NCI-H2107 (cell line): ENCODE measurements at places on chromosomes 1 and 21.
A peak's percentile ranks its signal among the peaks of the same experiment; 100 is the strongest.

- DNase-seq: no peak
These were observed 51.3 kb downstream of the ABL2 start for GRCh38 chr1:179178183-179178582.

DNA sequence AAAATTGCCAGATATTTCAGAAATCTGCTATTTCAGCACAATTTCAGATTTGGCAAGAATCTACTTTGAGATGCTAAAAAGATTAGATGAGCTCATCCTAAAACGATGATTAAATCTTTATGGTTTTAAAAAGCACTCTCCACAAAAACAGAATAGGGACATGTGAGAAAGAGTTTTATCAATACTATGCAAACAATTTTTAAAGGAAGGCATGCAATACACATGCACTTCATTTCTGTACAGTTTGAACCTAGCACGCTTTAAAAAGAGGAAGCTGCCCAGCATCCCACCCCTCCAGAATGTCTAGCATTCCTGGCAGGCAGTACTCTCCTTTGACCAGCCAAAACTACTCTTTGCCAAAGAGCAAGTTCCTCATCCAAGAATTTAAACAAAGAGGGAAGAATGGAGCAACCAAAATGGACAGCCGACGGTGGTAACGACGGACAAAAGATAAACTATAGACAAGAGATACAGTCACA, 1.3 kb downstream of the ARHGAP29 start:
- no peak for DNase-seq

GRCh38 chr1:31208361-31208945, 31.2 kb downstream of the NKAIN1 start:
- DNase-seq: no peak

DNA sequence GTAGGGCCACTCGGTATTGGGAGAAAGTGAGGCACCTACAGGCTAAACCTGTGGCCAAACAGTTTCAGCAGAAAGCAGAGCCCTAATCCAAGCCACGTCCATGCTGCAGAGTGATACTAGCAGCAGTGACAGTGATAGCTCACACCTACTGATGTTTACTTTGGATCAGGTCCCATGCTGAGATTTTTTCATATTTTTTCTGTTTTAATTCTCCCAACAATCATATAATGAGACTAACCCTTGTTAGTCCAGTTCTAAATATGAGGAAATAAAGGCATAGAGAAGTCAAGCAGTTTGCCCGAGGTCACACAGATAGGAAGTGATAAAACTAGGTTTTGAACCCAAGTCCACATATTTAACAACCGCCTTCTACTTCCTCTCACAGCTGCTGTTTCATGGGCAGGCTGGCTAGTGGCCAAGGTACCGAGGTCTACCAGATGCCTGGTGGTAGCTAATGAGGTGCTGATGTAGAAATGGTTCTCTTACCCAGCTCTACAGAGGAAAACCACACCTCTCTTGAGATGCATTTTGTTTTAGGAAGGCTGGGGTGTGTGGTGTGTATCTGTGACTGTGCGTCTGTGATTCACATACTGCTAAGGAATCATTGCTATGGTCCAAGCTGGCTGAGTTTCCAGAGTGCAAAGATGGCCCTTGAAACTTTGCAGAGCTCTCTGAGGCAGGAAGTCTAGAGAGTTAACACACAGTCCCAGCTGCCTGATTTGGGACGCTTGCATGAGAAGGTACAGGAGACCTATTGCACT, 80.3 kb upstream of the ARTN start:
- DNase-seq: peak; percentile 86

DNA sequence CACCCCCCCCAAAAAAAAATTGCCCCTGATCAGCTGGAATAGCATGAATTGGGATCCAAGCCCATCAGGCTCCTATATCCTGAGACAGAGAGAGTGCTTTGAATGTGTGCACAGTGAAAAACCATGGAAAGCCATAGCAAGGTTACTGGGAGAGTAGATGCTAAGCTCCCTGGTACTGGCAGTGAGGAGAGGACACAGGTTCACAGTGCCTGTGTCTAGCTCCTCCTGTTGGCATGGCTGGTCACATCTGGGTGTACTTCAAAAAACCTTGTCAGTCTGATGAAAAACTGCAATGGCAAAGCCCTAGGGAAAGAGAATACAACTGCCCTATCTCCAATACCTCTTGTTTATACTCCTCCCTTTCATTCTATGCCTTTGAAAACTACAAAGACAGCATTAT, 12.9 kb downstream of the COPA start:
- DNase-seq: no peak

DNA sequence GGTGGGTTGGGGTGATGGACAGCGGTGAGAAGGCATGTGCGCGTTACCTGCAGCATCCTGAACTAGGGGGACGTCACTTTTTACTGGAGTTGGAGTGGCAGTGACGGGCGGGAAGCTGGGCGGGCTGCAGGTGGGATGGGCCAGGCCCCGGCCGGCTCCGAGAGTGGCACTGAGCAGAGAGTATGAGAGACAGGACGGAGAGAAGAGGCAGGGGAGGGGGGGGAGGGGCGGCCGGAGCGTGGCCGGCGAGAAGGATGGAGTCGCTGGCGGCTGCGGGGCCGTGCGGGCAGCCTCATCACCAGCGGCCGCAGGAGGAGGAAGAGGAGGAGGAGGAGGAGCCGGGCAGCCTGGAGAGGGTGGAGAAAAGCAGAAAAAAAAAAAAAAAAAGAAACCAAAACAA, 154.5 kb downstream of the CASZ1 start:
- no peak for DNase-seq

GRCh38 chr1:101290922-101291561, 54.2 kb downstream of the S1PR1 start:
- no peak for DNase-seq

- DNase-seq: no peak
These were observed 181.4 kb upstream of the L1TD1 start for GRCh38 chr1:62013264-62013663.

GRCh38 chr1:81915937-81916336, 115.2 kb downstream of the ADGRL2 start:
- DNase-seq: no peak

DNA sequence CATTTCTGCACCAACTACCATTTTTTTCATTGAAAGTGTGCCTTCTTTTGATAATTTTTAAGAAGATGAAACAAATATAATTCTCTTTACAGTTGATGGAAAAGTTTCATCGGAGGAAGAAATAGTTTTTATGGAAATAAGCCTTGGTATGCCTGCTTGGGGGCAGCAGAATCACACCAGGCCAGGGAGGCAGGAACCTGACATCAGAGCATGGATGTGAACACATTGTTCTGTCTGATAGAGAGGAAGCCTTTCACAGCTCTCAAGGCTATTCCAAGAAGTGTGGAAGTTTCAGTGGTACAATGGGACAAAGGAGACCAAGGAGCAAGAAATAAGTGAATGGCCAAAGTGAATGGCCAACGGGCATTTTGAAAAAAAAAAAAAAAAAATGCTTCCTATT, 162.2 kb upstream of the KCNK2 start:
- no peak for DNase-seq

DNA sequence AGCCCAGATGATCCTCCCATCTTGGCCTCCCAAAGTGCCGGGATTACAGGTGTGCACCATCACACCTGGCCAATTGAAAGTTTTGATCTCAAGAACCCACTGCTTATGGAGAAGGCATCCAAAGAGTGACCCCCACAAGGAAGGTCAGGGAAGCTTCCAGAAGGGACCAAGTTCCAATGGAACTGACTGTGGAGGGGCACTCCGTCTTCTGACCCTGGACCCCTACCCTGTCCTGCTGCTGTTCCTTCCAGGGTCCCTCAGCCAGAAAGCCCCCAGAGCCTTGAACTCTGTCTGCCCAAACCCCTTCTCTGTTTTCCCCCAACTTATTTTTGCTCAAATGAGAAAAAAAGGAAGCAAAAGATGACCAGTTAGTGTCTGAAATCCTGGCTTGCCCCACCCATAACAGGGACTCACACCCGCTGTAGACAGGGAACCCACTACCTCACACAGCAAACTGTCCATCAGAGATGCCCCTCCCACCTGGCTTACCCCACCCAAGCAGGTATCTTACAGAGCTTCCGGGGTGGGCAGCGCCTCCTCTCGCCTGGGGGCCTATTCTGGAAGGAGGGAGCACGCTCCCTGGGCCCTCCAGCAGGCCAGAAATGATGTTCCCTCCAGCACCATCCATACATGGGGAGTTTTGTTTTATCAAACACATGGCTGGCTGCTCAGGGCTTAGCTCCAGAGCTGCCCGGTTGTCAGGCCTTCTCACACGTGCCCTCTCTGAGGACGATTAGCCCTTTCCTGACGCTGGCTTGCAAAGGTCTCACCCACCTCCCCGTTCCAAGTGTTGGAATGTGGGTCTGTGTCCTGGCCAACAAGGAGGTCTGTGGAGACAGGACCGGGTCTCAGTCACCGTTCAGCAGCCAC, 3.1 kb upstream of the WNT3A start:
- DNase-seq: no peak

DNA sequence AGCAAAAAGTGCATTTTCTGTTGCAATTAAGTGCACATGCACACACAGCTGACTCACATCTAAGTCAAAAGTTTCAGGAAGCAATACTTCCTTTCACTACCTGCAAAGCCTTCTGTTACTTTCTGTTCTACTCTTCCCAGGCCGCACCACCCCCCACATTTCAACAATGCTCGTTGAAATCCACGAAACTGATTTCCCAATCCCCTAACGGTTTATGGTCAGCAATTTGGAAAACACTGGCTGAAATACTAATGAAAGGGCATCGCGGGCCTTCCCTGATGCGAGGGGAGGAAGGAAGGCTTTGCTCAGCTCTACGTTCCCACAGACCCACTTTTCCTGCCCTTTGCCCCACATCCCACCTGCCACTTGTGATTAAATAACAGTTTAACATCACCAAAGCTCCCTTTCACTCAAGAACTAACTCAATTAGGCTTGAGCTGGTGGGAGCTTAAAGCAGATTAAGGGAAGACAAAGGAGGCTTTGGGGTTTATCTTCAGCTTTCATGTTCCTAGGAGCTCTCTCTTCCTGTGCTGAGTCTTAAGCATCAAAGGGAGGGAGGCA, 243.2 kb upstream of the RAB4A start:
- no peak for DNase-seq

- no peak for DNase-seq
These were observed 2.4 kb upstream of the COL6A1 start for GRCh38 chr21:45979141-45979631.

DNA sequence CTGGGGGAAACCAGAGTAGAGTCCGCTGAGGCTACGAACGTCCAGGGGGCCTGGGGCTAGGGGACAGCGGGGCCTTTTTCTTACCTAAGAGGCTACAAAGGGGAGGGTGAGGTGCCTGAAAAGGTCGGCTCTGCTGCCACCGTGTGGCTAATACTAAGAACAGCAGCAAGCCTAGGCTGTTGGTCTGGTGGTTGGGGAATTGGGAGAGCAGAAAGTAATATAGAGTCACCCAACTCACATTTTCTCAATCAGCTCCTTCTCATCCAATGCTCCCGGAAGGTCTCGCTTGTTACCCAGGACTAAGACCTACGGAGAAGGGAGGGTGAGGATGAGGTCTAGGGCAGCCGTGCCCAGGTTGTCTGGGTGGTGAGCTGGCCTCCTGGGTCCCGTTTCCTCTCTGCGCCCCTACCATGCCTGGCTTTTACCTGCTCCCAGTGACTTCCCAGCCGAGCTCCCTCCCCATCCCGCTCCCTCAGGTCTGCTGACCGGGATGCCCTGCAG, 9.3 kb downstream of the ARL8A start:
- DNase-seq: peak; percentile 72

GRCh38 chr21:32690085-32690484, 37.7 kb downstream of the SYNJ1 start:
- no peak for DNase-seq

DNA sequence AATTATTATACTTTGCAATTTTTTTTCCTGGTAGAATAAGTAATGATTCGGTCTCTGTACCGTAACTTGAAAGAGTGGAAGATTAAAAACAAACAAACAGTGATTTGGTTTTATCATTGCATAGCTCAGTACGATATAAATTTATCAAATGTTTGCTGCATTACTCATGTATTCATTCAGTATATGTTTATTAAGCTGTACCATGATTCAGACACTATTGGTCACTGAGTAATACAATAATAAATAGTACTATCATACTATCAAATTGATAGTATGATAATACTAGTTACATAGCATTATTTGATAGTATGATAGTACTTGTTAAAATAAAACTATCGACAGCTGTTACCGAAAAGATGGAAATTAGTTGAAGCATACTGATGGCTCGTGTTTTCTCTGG, 12.1 kb downstream of the CENPF start:
- no peak for DNase-seq
